Heart left ventricle (tissue), 16 donors: ENCODE measurements at places on chromosomes 6 and 20.

DNA sequence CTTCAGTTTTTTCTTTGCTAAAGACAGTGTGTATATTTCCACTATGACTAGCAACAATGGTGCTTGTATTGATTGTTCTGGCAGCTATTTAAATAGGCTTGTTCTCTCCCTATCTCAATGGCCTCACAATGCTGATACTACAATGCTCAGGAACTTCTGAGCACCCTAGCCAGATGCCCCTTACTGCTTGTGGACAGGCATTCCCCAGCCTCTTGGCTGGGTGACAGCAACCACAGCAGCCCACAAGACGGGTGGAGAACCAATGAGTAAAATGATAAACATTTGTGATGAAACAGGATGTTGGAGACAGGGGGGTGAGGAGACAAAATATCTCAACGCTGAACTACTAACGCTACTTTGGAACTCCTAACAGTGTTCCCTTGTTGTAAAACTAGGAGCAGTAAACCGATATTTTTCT is 42.3 kb downstream of the HIVEP2 start:
- DNase-seq = peak; percentile 73

DNA sequence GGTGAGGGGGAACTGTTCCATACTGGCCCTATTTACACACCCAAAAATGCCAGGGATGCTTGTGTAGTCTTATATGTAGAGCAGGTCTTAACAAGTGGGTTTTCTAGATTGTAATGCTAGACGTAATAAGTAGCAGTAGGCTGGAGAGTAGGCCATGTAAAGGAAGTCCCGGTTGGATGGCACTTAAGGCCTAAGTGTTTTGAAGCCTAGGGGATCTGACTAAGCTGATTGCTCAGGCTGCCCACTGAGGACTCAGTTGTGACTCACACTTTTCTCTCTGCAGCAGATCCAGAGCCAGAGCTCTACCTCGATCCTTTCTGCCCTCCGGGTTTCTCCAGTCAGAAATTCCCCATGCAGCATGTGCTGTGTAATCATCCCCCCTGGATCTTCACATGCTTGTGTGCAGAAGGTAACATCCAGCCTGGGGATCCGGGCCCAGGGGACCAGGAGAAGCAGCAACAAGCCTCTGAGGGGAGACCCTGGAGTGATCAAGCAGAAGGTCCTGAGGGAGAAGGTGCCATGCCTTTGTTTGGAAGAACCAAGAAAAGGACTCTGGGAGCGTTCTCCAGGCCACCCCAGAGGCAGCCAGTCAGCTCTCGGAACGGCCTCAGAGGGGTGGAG is 26.6 kb downstream of the ZNF133 start:
- DNase-seq = no peak

GRCh38 chr20:11894062-11894461 is 23.6 kb upstream of the BTBD3 start:
- no peak for DNase-seq

DNA sequence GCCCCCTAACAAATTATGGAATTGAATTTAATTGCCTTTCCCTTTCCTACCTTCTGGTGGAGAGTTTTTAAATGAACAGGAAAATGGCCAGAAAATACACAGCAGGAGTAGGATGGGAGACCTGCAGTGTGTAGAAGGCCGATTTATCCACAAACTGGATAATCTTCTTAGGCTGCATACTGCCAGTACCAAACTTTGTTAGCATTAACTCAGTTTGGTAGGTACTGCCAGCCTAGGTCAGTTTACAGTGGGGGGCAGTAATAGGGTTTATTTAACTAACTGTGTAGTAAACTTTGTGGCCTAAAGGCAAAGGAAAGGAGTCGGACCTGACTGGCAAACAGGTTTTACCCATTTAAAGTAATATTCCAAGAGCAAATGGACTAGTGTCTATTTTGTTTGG is 4.6 kb downstream of the NCOA3 start:
- DNase-seq = no peak

DNA sequence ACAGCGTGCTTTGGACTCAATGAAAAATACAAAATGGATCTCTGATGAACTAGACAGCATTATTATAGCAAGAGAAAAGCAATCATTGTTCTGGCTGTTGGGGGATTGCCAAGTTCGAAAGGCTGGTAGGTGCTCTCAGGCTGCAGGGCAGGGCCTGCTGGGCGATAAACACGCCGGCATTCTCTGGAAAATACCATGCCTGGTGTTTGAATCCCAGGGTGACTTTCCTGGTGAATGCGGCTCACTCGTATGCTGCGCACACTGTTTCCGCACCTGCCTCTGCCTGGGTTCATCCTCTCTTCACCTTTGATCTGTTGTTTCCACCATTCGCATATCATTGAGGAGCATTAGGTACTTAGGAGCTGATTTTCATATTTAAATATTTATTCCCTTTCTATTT is 37.4 kb downstream of the GCNT2 start:
- DNase-seq = peak; percentile 43

GRCh38 chr6:163579111-163579879 is 164.8 kb downstream of the QKI start:
- DNase-seq = peak; percentile 59

DNA sequence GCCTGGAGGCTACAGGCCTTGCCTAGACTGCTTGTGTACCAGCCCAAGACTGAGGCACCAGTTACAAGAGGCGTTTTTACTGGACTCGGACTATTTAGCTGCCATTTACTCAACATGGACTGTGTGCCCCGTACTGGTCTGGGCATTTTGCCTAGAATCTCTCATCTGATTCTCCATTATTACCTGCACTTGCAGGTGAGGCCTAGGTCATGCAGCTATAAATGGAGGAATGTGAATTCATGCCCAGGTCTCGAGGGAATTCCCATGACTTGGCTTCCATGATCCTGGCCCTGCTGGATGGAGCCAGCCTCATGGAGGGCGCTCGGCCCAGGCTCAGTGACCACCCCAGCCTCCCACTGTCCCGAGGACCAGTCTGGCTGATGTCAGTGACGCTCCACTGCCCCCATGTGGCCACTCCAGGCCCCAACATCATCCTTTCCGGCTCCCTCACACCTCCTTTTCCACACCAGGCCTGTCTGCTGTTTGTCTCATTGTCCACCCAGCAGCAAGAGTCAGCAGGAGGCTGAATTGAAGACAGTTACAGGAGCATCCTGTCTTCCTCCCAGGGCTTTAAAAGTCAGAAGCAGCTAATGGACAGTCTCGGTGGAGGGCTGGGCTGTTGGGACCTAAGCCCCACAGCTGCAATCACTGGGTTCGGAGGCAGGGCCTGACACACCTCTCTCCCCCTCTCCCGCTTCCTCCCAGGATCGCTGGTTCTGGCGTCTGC is 8.7 kb downstream of the MMP24OS start:
- peak; percentile 43 for DNase-seq

DNA sequence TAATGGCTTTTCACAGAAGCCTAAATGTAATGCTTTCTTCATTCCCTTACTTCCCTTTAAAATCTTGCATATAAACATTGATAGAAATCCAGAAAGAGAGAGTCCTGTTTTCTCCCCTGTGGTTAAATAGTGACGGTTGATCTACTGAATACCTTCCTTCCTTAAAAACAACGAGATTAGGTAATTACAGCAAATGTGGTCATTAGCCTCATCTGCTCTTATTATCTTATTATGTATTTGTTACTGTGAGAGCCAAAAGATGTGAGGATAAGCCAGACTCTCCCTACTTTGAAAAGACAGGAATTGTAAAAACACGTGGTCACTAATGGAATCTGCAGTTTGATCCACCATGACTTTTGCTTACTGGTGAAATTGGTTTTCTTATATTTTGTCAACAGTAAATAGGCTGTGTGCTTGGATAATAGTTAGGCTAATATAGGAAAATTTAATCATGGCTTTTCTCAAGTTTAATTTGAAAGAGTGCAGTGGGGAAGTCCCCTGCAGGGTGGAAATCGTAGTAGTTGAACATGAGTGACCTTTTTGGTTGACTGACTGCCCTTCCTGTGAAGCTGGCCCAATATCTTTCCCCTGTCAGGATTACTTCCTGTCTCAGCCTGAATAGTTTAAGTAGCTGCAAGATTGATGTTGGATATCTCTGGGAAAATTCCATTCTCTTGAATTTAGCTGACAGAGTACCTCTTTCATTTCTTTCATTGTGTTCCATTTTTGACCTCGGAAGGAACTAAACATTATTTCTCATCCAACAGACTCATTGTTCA is 62.8 kb downstream of the JARID2 start:
- no peak for DNase-seq

DNA sequence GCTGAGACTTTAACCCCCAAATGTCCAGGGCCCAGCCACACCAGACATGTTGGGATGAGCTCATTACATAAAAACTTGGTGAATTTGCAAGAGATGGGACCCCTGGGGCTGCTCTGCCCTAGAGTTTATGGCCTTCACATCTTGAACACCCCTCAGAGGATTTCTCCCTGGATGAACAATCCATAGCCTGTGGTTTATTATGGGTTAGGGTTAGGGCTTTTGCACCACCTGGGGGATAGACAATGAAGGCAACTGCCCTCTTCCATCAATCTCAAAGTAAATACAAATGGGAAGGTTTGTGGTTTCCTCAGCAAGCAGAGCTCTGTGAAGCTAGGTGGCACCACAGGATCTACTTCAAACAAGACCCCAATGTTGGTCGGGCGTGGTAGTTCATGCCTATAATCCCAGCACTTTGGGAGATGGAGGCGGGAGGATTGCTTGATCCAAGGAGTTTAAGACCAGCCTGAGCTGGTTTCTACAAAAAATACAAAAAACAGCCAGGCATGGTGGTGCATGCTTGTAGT is 17.4 kb downstream of the SPINT3 start:
- no peak for DNase-seq

DNA sequence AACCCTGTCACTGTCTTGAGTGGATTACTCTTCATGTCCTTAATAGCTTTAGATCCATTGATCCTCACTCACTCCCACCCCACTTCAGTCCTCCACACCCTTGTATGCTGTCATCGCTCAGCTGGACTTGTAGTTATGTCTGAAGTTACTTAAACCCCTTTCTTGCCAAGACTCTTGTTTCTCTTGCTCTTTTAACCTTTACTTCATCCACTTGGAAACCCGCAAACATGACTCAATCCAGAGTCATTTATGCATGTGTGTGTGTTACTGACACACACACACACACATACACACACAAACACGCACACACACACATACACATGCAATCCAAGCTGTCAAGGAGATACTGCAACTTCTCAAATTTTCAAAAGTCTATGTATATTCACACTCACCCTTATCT is 341.8 kb downstream of the SYNE1 start:
- no peak for DNase-seq

DNA sequence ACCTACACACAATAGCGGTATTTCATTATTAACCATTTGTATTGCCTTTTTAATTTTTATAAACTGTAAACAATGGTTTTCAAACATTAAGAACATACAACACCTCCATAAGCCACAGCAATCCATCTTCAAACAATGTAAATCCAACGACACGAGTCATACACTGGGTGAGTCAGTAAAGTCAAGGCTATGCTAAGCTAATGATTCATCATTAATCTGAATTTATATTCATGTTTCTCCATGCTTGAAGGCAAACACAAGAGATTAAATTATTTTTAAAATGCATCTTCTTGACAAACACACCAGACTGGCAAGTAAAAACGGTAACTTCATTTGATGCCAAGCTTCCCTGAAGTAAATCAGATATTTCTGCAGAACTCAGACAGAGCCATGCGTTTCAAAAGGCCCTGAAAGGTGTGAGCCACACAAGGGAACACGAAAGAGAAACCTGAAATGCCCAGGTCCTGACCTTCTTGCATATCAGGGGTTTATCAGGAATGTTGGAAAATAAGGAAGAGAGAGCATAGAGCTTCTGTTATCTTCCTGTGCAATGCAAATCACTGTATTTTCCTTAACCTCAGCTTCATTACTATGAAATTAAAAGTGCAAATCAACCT is 162.5 kb downstream of the ALDH8A1 start:
- DNase-seq = no peak

GRCh38 chr6:124190256-124190655 is 386.6 kb downstream of the NKAIN2 start:
- no peak for DNase-seq

GRCh38 chr20:10115021-10115420 is 80.2 kb downstream of the ANKEF1 start:
- DNase-seq = no peak
